ENCODE measurements at places on chromosomes 3 and 15. TPM values are rescaled to one million over a fixed set of nuclear protein-coding genes. Genes with fewer than 3 reads are reported as not detected.

Gene MLF1
- total RNA-seq, result 3.8 TPM

GRCh38 chr15:75661100-75661755 lies 13.5 kb downstream of the SNX33 start:
- peak; percentile 87 for DNase-seq

DNA sequence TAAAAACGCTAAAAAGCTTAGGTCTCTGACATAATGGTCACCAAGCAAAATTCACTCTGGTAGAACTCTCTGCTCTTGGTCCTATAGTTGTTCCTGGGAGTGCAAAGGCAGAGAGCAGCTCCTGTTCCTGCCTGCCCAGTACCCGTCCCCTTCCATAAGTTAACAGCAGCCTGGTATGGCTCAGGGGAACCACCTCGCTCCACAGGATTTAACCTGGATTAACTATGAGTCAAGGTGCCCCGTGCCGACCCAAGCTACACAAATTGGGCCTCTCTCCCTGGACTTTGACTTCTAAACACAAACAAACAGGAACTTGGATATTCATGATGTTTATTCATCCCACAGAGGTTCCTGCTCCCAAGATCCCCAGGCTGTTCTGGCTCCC lies 32.1 kb downstream of the SCAP start:
- peak; percentile 53 for DNase-seq

DNA sequence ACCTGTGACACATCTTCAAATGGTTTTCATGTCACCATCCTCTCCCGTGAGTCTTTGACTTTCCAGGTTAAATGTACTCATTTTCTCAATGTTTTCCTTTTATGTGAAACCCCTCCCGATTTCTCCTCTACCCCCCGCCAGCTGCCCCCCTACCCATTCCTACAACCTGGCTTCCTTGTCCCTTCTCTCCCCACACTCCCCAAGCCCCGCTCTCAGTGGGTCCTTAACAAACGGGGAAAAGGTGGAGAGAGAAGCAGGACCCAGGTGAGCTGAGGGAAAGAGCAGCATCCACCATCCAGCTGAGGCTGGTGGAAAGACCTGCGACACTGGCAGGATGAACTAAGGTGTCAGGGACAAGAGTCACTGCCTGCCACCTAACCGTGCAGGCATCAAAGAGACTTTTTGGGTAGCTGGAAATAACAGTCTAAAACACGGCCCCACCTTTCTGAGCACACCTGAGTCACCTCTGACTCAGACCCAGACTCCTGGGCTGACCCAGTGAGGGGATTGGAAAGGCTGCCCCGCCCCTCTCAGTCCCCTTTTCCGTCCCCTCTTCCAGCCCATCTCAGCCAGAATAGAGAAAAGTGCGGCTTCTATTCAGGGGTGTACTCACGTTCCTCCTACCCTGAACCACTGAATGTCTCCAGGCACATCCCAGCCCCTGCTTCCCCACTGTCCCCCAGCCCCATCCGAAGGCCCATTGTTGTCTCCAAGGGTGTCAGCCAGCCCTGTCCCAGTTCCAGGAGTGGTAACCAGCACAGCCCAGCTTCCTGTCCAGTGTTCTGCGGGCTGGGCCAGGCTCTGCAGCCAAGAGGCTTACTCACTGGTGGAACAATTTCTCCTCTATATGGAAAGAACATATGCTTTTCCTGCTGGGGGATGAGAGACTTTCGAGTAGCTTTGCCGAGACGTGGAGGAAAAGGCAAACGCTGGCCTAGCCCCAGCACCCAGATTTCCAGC lies 20.4 kb downstream of the ISG20 start:
- peak; percentile 64 for DNase-seq
